Thymus (tissue), 14 donors: ENCODE measurements at places on chromosomes 12 and 14.

GRCh38 chr12:132259364-132259871 is 70.0 kb downstream of the GALNT9 start:
- no peaks in the 10 kb centered on the region for H3K4me1 ChIP-seq
- no peaks in the 10 kb centered on the region for H3K27me3 ChIP-seq
- H3K4me3 ChIP-seq: no peak overlapping the region
- no peak overlapping the region for H3K27ac ChIP-seq
- DNase-seq: no peak
- H3K36me3 ChIP-seq: no peaks in the 10 kb centered on the region

GRCh38 chr14:56175773-56176172 is 57.6 kb downstream of the PELI2 start:
- H3K27ac ChIP-seq: no peak overlapping the region
- DNase-seq: no peak
- no peak overlapping the region for H3K4me3 ChIP-seq
- H3K27me3 ChIP-seq: no peaks in the 10 kb centered on the region

- H3K4me1 ChIP-seq: peaks cover 26% of the 10 kb centered on the region
- peak; percentile 62 for DNase-seq
- peak overlapping the region; percentile 64 for H3K27ac ChIP-seq
- H3K4me3 ChIP-seq: peak overlapping the region; percentile 50
Measured at GRCh38 chr12:50220363-50220995, 53.3 kb upstream of the CERS5 start.

DNA sequence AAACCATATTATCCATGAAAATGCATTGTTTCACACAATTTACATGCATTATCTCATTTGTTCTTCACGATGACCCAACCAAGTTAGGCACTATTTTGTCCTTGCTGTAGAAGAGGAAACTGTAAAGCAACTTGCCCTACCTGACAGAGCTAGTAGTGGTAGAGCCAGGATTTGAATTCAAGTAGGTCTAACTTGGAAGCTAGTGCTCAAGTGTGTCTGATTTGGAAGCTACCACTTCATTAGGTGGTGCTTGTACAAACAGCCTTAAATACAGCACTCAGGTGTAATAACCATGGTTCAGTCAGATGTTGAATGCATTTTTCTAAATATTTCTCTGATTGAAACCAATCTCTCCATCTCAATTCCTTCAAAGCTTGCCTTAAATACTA is 123.6 kb downstream of the PAWR start:
- no peaks in the 10 kb centered on the region for H3K4me1 ChIP-seq
- H3K36me3 ChIP-seq: no peaks in the 10 kb centered on the region
- no peak overlapping the region for H3K27ac ChIP-seq
- H3K27me3 ChIP-seq: no peaks in the 10 kb centered on the region
- H3K4me3 ChIP-seq: no peak overlapping the region
